Posterior vena cava (tissue), 2 donors: ENCODE measurements at places on chromosomes 5 and 9. TPM values are rescaled to one million over a fixed set of nuclear protein-coding genes. Genes with fewer than 3 reads are reported as not detected.
A peak's percentile ranks its signal among the peaks of the same experiment; 100 is the strongest.

CDO1 gene
- total RNA-seq, result 6.4 TPM

TSLP gene
- 2.2 TPM for total RNA-seq

SPINK6 gene
- total RNA-seq, result not detected

CER1 gene
- not detected for total RNA-seq

PDE6A gene
- not detected for total RNA-seq

ABCA1 gene
- 23.5 TPM for total RNA-seq

DDX46 gene
- total RNA-seq, result 38.9 TPM

DNA sequence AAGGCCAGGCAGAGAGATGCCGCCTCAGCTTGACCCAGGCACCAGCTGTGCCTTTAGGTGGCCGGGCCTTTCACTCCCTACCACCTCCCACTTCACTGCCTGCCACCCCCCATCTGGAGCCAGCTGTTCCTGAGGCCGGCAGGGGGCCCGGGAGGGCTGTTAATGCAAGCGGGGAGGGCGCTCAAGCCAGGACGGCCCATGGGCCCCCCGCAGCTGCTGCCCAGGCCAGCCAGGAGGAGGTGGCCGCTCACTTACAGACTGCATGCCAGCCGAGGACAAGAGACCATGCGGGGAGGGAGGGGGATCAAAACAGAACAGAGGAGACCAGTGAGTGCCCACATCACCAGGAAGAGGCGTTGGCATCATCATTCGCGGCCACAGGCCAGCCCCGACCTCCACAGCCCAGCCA is 4.5 kb downstream of the ABCA2 start:
- DNase-seq, result no peak

GRCh38 chr5:82509762-82510161 is 231.6 kb upstream of the RPS23 start:
- no peak for DNase-seq

- DNase-seq, result no peak
Observed at GRCh38 chr9:14640294-14640693, 52.9 kb downstream of the ZDHHC21 start.

DNA sequence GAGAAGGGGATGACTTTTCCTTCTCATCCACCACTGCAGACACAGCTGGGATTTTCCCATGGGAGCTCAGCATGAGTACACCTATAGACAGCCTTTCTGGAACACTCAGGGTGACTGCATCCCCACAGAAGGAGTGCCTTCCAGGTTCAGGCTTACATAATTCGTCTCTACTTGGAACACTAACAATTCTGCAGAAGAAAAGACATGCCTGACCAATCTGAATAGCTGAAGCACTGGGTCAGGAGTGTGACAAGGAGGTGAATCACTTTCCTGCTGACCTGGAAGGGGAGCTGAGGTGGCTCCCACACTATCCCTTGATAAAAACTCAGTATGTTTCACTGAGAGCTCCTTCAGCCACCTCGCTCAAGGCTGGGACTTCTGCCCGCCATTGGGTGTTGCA is 425.3 kb downstream of the TLR4 start:
- DNase-seq, result peak; percentile 42

GRCh38 chr9:71896761-71897160 is 14.2 kb downstream of the ABHD17B start:
- no peak for DNase-seq

DNA sequence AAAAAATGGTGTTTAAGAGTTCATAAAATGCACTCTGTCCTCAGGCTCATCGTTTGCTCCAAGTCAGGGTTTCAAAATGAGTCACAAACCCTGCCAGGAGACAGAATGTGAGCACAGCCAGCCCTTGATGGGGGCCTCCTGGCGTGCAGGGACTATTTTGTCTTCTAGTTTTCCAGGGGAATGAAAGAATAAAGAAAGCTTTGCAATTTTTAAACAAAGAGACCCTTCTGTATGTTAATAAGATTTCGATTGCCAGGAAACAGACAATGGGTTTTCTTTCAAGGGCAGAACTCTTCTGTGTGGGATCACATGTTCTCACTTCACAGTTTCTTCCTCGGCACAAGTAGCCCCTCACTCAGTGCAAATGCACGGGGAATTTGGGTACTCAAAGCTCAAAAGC is 121.4 kb upstream of the C6 start:
- no peak for DNase-seq

GRCh38 chr5:55868846-55869245 is 17.7 kb downstream of the IL31RA start:
- DNase-seq, result no peak

DNA sequence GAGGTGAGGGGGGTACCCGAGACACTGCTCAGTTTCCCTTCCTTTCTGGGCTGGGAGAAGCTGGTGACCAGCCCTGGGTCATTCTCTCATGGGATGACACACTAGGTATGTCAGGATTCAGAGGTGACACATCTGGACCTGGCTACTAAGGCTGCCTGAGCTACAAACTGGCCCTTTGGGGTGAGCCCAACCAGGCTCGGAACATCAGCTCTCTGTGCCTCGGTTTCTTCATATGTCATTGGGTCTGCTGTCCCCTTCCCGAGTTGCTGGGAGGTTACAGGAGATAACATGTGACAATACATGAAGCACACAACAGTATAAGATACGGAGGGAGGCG is 11.8 kb downstream of the CARD19 start:
- no peak for DNase-seq

GRCh38 chr5:1008451-1009358 is at the start of gene NKD2:
TSS of gene NKD2 (plus strand) at chr5:1008802. CDS start at chr5:1009058, 256 bp downstream.
- DNase-seq, result peak; percentile 76

- no peak for DNase-seq
Observed at GRCh38 chr9:121815546-121816448, 164.4 kb downstream of the DAB2IP start.

- peak; percentile 76 for DNase-seq
Observed at GRCh38 chr9:127182901-127183746, 60.7 kb upstream of the ANGPTL2 start.

DNA sequence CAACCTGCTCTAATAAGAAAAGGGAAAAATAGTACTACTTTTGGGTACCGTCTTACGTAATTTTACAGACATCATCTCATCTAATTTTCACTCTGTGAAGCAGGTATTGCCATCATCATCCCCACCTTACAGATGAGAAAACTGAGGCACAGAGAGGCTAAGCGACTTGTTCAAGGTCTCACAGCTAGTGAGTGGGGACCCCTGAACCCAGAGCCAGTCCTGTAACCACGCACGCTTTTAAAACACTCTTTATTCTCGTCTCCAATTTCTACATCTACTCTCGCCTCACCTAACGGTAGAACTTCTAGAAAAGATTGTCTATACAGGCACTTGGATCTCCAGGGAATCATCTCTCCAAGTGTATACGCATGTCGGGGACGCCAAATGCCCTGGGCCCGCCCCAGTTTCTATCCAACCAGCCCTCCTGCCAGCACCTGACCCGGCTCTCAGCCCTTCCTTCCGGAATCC is 1.5 kb upstream of the TRAF1 start:
- peak; percentile 87 for DNase-seq

GRCh38 chr5:152683205-152683604 is 278.1 kb upstream of the NMUR2 start:
- DNase-seq, result no peak

DNA sequence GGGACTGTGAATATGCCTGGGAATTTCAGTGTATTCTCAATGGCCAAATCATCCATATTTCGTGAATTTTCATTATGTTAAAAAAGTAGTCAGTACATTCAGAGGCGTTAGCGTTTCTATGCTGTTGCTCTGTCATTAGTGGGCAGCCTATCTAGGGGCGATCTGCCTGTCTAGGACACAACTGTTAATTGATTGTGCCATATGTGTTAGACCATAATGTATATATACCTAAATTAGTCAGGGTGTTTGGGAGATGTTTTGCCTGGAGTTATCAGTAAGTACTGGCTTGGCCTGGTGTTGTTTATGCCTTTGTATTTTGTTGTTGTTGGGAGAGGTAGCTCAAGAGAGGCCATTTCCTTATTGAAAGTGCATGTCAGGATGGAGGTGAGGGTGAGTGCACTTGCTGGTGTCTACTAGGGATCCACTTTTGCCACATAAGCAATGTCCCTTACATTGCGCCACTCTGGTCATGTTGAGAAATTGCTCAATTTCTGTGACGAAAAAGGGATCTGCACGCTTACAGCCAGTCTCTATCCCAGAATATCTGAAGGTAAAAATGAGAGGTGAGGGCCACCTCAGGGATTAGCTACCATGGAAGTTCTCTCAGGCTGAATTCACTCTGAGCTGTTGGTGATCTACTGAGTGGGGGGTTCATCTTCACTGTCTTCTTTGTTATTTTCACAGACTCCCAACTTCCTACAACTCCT is 123.3 kb downstream of the ST8SIA4 start:
- no peak for DNase-seq

- no peak for DNase-seq
Observed at GRCh38 chr9:20044686-20045085, 255.8 kb upstream of the SLC24A2 start.

DNA sequence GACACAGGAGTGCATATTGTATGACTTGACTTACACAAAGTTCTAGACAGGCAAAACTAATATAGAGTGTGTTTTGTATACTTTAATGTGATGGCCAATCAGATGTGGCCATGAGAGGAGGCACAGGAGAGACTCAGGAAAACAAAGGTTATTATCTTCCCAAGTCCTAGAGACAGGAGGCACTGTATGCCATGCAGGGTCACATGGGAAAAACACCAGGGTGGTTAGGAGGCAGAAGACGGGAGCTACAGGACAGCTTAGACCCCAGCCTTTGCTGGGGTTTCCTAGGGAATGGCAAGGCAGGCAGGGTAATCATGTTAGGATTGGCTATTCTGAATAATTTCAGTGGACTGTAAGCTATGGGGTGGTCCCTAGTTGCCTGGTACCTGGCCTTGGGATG is 16.2 kb downstream of the TRPM3 start:
- no peak for DNase-seq

DNA sequence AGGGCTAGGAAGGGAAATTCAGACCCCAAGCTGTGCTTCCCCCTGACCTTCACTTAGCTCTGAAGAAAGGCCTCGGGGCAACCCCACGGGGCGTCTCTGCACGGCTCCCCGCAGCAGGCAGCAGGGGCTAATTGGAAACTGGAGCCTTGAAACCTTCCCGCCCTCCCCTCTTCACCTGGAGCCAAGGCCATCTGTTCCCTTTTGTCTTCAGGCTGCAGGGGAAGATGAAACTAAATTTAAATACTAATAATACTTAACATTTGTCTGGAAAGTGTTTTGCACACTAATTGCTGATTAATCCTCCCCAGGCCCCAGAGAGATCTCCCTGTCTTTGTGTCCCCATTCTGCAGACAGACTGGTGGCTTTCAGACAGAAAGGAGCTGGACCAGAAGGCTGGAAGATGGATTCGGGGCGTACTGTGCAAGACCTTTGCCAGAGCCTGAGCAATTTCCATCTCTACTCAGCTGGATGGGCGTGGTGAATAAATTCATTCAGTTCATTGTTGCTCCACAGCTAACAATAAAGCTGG is 34.1 kb upstream of the CPLX2 start:
- DNase-seq, result no peak

GRCh38 chr9:107190061-107190935 is 92.8 kb upstream of the RAD23B start:
- no peak for DNase-seq

DNA sequence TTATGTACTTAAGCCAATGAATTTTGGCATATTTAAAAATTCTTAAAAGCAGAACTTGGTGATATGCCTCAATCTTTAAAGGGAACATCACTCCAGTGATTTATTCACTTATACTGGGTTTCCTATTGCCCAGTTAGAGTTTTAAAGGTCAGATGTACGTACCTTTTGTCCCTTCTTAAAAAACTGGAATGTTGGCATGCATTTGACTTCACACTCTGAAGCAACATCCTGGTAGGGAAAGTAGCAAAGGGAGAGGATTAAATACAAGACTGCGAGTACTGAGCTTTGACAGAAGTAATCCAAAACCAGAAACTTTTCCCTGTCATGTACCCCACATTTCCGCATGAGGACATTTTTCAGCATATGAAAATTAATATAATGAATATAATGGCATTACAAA is 11.7 kb downstream of the TXN start:
- DNase-seq, result no peak

GRCh38 chr5:58985311-58985710 is 402.4 kb downstream of the RAB3C start:
- no peak for DNase-seq

GRCh38 chr9:18920141-18921084 is 112.6 kb downstream of the SAXO1 start:
- DNase-seq, result no peak

DNA sequence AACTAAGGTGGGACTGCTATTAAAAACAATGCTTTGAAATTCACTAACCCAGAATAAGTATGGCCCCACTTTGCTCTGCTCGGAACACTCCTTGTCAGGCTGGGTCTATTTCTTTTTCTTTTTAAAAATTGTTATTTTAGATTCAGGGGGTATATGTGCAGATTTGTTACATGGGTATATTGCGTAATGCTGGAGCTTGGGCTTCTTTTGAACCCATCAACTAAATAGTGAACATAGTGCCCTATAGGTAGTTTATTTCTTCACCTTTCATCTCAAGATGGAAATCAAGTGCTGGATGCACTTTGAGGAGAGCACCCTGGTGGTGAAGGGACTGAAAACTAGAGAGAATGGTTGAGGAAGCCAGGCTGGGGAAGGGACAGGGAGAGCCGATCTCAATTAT is 51.0 kb downstream of the GLRA1 start:
- no peak for DNase-seq

DNA sequence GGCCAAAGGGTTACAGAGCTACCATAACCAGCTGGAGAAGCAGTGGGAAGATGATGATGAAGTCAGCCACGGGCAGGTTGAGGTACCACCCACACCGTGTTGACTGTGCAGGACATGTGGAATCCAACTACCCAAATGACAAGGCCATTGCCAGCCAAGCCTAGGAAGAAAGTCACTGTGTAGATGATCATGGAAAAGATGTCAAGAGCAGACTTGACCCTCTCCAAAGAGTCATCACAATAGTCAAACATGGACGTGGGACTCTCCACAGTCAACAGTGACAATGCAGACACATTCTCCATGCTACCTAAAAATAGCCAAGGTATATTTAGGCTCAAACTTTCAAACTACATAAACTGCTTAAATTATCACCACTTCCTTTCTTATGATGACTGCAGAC is 20.9 kb upstream of the SPINK1 start:
- no peak for DNase-seq

GRCh38 chr9:35274993-35275392 is 113.2 kb downstream of the UNC13B start:
- DNase-seq, result no peak

DNA sequence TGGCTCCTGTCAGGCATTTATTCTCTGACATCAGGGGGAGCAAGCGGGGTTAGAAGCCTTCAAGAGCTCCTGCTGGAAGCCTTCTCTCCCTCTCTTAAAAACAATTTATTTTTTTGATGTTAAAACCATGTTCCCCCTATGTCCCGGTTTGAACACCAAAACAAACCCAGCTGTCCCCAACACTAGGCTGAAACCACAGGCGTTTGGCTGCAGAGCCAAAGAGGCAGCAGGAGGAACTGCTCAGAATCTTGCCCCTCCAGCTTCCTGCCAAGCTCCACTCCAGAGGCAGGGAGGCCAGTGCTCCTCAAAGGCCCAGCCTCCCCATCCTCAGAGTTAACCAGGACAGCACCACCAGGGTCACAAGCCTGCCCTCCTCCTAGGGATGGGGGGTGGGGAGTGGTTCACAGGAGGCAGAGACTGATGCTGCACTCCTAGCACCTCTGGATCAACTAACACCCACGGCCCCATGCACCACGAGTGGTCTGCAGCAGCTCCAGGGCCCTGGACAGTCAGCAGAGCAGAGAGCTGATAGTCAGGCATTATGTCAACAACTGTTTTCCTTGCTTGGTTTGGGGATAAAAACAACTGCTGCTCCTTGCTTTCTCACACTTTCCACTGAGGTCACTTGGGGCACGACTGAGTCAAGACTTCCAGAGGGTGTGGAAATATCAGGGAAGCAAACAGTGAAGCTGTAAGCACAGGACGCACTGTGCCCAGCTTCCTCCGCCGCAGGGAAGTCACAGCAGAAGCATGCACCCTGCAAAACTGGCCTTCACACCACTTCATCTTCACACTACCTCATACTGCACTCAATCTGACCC is 96.5 kb upstream of the ADRA1B start:
- DNase-seq, result no peak
